ENCODE measurements at places on chromosomes 3 and 15. TPM values are rescaled to one million over a fixed set of nuclear protein-coding genes. Genes with fewer than 3 reads are reported as not detected.

Gene RBMS3
- total RNA-seq: 8.1 TPM

Gene SPESP1
- total RNA-seq: not detected

GRCh38 chr15:54519577-54519976 lies 541.3 kb downstream of the UNC13C start:
- no peak overlapping the region for H3K4me3 ChIP-seq
- 0 out of 2 replicates have a peak, but pooled peaks cover 3% of the 10 kb centered on the region for H3K27me3 ChIP-seq
- DNase-seq: no peak
- no peak overlapping the region for H3K27ac ChIP-seq

DNA sequence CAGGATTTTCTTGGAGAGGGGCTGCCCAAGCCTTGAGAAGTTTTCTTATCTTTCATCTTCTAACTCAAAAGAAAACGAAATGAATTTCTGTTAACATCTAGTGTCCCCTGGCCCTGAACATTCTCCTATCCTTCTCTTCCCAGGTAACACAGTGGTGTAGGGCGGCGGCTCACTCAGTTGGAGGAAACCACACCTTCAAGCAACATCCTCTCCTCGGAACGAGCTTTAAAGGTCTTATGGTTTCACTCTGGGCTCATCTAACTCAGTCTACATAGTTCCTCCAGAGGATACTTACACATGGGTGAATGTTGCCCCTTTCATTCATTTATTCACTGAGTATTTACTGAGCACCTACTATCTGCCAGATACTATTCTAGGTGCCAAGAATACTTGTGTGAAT lies 31.0 kb upstream of the KLHL6 start:
- peaks cover 25% of the 10 kb centered on the region for H3K4me1 ChIP-seq
- no peak overlapping the region for H3K4me3 ChIP-seq
- H3K36me3 ChIP-seq: no peaks in the 10 kb centered on the region
- no peaks in the 10 kb centered on the region for H3K27me3 ChIP-seq
- no peak overlapping the region for H3K27ac ChIP-seq
- DNase-seq: no peak

DNA sequence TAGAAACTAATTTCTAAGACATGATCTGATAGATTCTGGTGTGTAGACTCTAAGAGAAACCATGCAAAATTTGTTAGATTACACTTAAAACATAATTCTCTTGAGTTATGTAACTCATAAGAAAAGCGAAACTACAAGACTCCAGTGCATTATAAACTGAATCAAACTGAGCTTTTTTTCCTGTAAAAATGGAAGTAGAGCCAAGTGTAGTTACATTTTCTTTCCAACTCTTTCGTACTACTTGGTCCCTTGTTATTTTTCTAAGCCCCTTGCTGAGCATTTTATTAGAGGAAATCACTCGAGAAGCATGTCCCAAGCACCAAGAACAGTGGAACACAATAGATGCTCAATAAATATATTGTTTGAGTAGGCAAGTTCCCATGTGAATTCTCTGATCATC lies 130.2 kb downstream of the GADL1 start:
- DNase-seq: no peak
- no peaks in the 10 kb centered on the region for H3K36me3 ChIP-seq
- peaks cover 3% of the 10 kb centered on the region for H3K4me1 ChIP-seq
- no peak overlapping the region for H3K4me3 ChIP-seq
- no peak overlapping the region for H3K27ac ChIP-seq
- no peaks in the 10 kb centered on the region for H3K27me3 ChIP-seq
